ENCODE measurements at places on chromosomes 7 and 10. TPM values are rescaled to one million over a fixed set of nuclear protein-coding genes. Genes with fewer than 3 reads are reported as not detected.
A peak's percentile ranks its signal among the peaks of the same experiment; 100 is the strongest.

GRCh38 chr10:112906945-112907344 is 43.1 kb upstream of the TCF7L2 start:
- DNase-seq: no peak

- DNase-seq: no peak
Measured at GRCh38 chr10:22927166-22927565, 687 bp upstream of the ARMC3 start.

DNA sequence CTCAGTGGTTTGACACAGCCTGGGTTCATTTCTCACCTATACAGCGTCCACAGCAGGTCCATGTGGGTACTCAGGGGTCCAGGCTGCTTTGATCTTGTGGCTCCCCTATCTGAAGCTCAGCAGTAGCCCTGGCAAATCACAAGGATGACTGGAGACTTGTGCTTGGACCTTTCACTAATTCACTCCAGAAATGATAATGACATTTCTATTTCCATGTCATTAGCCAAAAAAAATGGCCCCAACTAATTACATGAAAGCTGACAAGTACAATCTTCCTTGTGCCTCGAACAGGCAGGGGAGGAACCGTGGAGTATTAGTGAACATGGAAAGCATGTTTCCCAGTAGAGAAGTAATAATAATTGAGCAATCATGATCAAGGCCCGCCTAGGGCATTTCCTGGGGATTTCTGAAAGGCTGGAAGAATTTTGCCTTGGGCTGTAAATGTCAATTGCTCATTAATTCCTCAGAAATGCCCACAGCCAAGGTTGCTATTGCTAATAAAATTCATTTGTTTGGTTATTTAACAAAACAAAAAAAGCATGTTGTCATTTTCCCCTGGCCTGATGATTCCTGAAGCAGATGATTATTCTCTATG is 586.1 kb downstream of the SDK1 start:
- DNase-seq: no peak

DNA sequence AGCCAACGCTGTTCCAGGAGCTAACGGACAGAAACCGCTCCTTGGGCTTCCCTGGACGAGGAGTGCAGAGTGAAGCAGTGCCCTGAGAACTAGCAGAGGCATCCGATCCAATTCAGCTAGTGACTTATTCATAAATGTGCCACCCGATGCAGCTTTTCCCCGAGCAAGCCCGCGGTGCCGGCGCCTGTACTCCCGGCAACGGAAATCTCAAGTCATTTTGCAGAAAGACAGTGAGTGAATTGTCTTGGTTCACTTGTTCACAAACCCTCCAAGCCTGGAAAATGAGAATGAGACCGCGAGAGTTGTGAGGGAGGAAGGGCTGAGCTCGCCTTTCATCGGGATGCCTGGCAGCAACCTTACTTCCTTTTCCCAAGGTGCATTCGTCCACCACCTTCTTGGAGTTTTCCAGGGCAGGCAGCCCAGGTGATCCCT is 87.5 kb downstream of the COBL start:
- DNase-seq: no peak

DNA sequence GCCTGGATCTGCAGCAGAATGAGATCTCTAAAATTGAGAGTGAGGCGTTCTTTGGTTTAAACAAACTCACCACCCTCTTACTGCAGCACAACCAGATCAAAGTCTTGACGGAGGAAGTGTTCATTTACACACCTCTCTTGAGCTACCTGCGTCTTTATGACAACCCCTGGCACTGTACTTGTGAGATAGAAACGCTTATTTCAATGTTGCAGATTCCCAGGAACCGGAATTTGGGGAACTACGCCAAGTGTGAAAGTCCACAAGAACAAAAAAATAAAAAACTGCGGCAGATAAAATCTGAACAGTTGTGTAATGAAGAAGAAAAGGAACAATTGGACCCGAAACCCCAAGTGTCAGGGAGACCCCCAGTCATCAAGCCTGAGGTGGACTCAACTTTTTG is 21.4 kb downstream of the LRRC17 start:
- DNase-seq: no peak

DNA sequence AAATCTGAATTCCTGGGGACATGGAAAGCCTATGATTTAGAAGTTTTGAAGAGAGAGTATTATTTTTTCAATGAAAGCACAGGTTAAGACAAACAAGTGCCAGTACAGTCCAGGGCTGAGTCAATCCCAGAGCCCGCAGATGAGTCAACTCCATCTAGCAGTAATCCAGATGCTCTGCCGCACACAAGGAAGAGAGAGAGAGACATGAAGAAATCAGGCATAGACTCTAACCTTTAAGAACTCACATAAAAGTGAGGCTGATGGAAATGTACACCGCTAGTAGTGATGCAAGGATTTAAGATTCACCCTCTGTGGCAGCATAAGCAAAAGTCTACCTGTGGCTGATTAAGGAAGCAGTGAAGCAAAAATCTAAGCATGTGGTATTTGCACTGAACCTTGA is 651.5 kb downstream of the TNS3 start:
- DNase-seq: peak; percentile 74

DNA sequence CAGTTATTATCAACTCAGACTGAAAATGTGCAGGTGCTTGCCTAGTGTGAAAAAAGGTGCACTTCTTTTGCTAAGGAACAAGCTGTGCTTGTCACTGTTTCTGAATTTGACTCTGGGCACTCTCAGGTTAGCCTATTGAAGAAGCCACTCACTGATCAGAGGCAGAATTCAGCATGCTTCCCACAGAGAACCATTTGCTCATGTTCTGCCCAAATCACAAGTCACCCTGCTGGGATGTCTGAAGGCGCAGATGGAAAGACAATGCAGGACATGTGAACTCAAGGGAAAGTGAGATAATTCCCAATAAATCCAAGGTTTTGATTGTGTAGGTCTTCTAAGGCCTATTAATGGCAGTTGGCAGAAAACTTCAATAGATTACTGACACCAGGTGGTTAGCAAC is 47.8 kb upstream of the CSTF2T start:
- DNase-seq: no peak

DNA sequence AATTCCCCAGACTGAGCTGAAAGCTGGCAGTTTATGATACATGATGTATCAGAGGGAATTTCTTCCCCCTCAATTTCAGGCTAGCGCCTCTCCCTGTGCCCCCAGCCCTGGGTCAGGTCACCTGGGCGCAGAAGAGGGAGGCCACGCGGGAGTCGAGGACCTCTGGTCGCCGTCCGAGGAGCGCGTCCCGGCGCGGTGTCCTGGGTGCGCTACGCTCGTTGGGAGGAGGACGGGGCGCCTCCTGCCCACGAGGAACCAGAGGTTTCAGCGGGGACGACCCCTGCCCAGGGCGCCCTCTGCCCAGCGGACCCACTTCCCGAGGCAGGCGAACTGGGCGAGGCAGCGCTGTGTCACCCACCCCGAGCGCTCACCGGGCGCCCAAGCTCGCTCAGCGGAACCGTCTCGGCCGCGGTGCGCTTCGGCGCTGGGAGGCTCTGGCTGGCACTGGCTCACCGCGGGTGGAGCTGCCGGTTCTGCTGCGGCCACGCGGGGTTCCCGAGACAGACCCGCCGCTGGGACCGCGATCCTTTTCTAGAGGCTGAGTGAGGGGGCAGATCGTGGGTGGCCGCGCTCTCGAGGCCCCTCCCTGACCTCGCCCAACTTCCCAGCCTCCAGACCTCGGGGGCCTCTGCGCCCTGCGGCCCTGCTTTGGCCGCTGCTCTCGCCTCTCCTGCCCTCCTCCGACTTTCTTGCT is at the start of gene FAM237B:
TSS of gene FAM237B (minus strand) at position 504 of the 694 bp plus-strand sequence. CDS start 1,556 bp downstream, outside the sequence.
- DNase-seq: no peak

- no peak for DNase-seq
Measured at GRCh38 chr10:44696496-44696895, 214.6 kb upstream of the TMEM72 start.

Gene NPY4R
- 2.2 TPM for total RNA-seq

Gene PVRIG
- not detected for total RNA-seq

Gene AKR1C8
- total RNA-seq: not detected

Gene ZP3
- total RNA-seq: 23.3 TPM

Gene CDNF
- 0.39 TPM for total RNA-seq

Gene CRYGN
- 0.74 TPM for total RNA-seq

Gene ZNF316
- total RNA-seq: 37.8 TPM

Gene MCM10
- total RNA-seq: 22.8 TPM

All from Panc1 (cell line).